Activated T-cell treated with anti-CD3 and anti-CD28 coated beads, Interleukin-2, amount 50 U/mL, for 72 hours (primary cell): ENCODE measurements at places on chromosomes 11 and 22. TPM values are rescaled to one million over a fixed set of nuclear protein-coding genes. Genes with fewer than 3 reads are reported as not detected.

DNA sequence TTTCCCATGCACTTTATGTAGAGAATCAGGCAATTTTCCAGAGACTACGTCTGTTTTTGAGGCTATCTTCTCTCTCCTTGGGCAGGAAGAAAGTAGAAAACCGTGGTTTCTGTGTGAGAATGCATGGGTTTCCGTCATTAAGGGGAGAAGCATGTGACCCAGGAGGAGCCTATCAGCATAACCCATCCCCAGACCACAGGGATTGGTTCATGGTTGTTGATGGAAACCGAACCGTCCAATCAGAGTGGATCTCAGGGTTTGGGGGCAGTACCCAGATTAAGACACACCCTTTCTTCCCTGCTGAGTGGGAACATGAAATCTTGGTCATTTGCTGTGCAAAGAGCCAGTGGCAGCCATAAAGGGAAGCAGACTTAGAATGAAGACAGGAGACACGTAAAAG is 517.8 kb downstream of the MN1 start:
- DNase-seq = no peak
- no peaks in the 10 kb centered on the region for H3K27me3 ChIP-seq
- H3K27ac ChIP-seq = no peak overlapping the region

The MYBPC3 gene
- total RNA-seq = not detected

GRCh38 chr11:63826471-63827190 is 12.3 kb upstream of the MARK2 start:
- no peak overlapping the region for H3K4me3 ChIP-seq
- H3K4me1 ChIP-seq = no peaks in the 10 kb centered on the region
- H3K27ac ChIP-seq = no peak overlapping the region
- no peaks in the 10 kb centered on the region for H3K27me3 ChIP-seq
- H3K36me3 ChIP-seq = peaks cover 20% of the 10 kb centered on the region

The TBX10 gene
- not detected for total RNA-seq

The RDX gene
- total RNA-seq = 56.5 TPM

DNA sequence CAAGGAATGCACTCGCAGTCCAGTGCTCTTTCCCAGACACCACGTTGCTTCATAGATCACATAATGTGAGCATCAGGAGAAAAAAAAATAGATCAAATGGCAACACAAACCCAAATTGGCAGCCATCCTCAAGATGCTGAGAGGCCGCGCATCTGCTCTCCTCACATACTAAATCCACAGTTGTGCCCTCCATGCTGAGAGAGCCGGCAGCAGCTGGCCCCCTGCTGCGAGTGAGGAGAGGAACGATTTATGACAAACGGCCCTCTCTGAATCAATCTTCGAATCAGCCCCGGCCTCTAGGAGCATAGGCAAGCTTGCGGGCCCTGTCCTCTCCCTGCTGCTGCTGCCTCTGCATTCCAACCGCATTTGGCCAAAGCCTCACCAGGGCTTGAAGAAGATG is 159.9 kb upstream of the TENM4 start:
- DNase-seq = no peak
- no peaks in the 10 kb centered on the region for H3K27me3 ChIP-seq
- H3K4me1 ChIP-seq = no peaks in the 10 kb centered on the region
- H3K27ac ChIP-seq = no peak overlapping the region
- H3K36me3 ChIP-seq = no peaks in the 10 kb centered on the region

GRCh38 chr22:32204856-32205722 is at the start of gene RFPL2:
TSS of gene RFPL2 (minus strand) at chr22:32205073. CDS start at chr22:32202451, 2,622 bp downstream.
- no peak within 1 kb of the TSS for H3K27ac ChIP-seq
- H3K4me3 ChIP-seq = peak within 1 kb of the TSS; percentile 75
- peak; percentile 27 for DNase-seq
- H3K27me3 ChIP-seq = peaks cover 19% of the 10 kb centered on the region
- no peaks in the 10 kb centered on the region for H3K36me3 ChIP-seq
- peaks cover 48% of the 10 kb centered on the region for H3K4me1 ChIP-seq

DNA sequence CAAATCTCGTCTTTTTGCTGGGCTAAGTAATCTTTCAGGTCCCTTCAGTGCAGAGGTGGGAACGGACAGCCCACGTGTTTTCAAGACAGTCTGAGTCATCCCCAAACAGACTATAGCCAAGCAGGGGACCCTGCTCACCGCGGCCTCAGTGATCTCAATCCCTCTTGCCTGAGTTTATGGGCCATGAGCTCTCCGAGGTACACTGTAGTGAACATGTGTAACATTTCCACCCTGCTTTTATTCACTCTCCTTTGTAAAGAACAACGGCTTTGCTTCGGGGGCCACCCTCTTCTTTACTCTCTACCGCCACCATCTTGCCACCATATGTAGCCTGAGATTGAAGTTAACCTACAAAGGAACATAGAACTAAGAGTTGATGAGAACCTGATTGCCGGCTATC is 11.5 kb upstream of the KCTD14 start:
- no peak for DNase-seq
- H3K27me3 ChIP-seq = no peaks in the 10 kb centered on the region
- H3K4me3 ChIP-seq = no peak overlapping the region
- H3K27ac ChIP-seq = no peak overlapping the region
- no peaks in the 10 kb centered on the region for H3K36me3 ChIP-seq
